CD4-positive, alpha-beta T cell treated with Interleukin-17A for 1 hour (primary cell): ENCODE measurements at places on chromosomes 6 and 20.

GRCh38 chr6:84442208-84442607, 214.8 kb upstream of the CEP162 start:
- DNase-seq: no peak

DNA sequence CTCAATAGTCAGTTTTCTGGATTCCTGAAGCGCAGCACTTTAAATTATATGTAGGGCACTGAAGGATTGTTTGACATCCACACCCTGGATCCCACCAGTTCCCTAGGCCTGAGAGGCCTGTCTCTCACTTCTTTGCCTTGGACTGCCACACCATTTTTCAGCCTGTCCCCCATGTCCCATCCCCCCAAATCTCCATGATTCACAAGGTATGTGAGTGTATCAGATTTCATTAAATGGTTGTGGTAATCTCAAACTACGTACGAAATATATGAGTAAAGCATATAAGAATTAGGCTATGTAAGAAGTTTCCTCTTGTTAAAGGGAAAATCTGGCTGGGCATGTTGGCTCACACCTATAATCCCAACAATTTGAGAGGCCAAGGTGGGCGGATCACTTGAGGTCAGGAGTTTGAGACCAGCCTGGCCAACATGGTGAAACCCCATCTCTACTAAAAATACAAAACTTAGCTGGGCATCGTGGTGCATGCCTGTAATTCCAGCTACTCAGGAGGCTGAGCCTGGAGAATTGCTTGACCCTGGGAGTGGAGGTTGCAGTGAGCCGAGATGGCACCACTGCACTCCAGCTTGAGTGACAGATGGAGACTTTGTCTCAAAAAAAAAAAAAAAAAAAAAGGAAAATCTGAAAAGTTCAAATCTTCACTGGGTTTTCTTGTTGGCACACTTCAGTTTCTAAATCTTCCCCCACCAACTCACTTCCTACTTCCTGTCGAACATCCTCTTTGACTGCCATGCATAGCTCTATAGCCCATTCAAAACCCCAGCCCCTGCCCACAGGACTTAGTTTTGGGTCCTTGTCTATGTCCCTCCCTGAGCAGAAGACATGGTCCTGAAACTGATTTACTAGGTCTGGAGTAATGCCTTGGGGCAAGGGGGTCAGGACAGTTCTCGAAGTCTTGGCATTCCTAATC, 97.3 kb upstream of the SHLD1 start:
- no peak for DNase-seq

DNA sequence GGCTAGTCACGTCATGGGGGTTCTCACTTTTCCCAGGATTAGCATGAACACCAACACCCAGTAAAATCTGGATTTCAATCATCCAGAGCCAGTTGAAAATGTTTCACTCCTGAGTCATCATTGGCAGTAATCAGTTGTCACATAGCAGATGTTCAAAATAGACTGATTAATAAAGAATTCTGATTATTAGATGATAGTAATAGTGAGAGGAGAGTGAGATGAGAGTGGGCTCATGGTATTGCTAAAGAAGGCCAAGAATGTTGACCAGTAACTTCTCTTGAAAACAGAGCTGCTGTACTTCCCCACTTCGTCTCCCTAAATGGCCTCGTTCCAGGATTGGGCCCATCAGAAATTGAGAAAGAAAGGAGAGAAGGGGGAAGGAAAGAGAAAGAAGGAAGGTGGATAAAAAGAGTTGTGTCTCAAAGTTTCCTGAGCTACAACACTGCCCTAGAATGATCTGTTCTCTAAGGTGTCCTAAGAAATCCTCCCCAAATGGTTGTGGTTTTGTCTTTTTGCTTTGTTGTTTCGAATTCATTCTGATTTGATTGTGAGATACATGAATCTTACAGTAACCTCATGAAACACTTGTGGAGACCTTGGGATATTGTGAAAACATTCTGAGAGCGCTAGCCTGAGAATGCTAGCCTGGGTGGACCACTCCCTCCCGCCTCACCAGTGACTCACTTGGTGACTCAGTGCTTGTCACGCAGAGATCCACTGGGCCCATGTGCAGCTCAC, 502.2 kb upstream of the JARID2 start:
- DNase-seq: peak; percentile 47

GRCh38 chr20:18638768-18639167, 50.9 kb downstream of the DTD1 start:
- DNase-seq: no peak

- DNase-seq: no peak
These were observed 14.9 kb upstream of the SEMG1 start for GRCh38 chr20:45191926-45192325.

DNA sequence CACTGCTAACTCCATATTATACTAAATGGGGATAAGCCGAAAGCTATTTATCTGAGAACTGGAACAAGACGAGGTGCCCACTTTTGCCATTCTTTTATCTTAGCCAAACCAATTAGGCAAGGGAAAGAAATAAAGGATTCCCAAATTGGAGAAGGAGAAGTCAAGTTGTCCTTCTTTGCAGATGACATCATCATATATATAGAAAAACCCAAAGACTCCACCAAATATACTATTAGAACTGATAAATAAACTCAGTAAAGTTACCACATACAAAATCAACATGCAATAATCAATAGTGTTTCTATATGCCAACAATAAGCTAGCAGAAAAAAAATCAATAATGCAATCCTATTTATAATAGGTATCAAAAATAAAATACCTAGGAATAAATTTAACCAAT, 570.3 kb upstream of the EPHA7 start:
- no peak for DNase-seq

GRCh38 chr6:46022106-46022948, 6.7 kb upstream of the CLIC5 start:
- no peak for DNase-seq

DNA sequence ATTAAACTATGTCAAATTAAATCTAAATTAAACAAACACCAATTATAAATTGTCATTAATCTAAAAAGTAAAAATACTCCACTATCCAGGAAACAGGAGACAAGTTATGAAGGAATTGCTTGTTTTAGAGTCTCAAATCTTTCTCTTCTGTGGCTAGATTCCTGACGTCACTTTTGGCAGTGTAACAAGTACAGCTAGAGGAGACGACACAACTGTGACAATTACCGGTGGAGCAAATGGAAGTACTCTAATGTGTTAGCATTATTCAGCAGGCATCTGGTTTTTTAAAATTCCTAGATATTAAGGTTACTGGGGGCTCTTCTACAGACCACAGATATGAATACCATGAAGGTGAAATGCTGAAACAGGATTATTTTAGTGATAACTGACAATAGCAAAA, 1042.7 kb downstream of the EPHA7 start:
- no peak for DNase-seq

- DNase-seq: no peak
These were observed 46.2 kb downstream of the HLA-C start for GRCh38 chr6:31225735-31226134.

GRCh38 chr6:119294984-119295383, 54.6 kb downstream of the MAN1A1 start:
- no peak for DNase-seq

DNA sequence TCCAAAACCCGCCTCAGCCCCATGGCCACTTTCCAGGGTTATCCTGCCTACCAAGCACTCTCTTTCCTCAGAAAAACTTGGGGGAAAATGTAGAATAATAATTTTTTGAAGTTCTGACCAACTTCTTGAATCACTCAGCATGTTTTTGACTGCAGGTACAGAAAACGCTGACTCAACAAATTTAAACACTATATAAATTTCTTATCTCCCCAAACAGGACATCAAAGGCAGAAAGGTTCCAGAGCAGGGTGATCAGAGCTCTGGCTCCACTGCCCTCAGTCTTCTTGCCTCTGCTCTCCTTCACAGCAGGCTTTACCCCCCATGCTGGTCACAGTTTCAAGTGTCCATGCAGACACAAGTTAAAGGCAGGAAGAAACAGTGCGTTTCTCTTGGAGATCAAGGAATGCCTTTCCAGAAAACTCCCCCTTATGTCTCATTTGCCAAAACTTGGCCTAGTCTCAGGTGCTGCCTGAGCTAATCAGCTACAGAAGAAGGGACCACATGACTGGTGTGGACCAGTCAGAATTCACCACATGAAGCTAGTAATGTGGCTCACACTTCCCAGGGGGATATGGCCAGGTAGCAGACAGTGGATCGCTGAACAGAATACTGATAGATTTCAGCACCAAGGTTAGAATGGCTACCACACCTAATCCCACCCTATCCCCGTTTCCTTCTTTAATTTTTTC, 24.4 kb upstream of the SLC17A3 start:
- DNase-seq: no peak

GRCh38 chr6:169115632-169116031, 138.0 kb downstream of the THBS2 start:
- no peak for DNase-seq

GRCh38 chr6:143140767-143141166, 80.1 kb downstream of the AIG1 start:
- no peak for DNase-seq

DNA sequence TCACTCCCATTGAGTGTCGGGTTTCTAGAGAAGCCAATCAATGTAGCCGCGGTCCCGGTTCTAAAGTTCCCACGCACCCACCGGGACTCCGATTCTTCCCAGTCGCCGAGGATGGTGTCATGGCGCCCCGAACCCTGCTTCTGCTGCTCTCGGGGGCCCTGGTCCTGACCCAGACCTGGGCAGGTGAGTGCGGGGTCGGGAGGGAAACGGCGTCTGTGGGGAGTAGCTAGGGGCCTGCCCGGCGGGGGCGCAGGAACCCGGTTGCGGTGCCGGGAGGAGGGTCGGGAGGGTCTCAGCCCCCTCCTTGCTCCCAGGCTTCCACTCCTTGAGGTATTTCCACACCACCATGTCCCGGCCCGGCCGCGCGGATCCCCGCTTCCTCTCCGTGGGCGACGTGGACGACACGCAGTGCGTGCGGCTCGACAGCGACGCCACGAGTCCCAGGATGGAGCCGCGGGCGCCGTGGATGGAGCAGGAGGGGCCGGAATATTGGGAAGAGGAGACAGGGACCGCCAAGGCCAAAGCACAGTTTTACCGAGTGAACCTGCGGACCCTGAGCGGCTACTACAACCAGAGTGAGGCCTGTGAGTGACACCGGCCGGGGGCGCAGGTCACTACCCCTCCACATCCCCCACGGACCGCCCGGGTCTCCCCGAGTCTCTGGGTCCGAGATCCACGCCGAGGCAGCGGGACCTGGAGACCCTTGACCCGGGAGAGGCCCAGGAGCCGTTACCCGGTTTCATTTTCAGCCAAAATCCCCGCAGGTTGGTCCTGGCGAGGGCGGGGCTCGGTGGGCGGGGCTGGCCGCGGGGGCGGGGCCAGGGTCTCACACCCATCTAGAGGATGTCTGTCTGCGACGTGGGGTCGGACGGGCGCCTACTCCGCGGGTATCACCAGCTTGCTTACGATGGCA, 35.2 kb upstream of the HLA-G start:
- peak; percentile 87 for DNase-seq

GRCh38 chr6:34317882-34318498, 69.2 kb upstream of the SMIM29 start:
- no peak for DNase-seq

DNA sequence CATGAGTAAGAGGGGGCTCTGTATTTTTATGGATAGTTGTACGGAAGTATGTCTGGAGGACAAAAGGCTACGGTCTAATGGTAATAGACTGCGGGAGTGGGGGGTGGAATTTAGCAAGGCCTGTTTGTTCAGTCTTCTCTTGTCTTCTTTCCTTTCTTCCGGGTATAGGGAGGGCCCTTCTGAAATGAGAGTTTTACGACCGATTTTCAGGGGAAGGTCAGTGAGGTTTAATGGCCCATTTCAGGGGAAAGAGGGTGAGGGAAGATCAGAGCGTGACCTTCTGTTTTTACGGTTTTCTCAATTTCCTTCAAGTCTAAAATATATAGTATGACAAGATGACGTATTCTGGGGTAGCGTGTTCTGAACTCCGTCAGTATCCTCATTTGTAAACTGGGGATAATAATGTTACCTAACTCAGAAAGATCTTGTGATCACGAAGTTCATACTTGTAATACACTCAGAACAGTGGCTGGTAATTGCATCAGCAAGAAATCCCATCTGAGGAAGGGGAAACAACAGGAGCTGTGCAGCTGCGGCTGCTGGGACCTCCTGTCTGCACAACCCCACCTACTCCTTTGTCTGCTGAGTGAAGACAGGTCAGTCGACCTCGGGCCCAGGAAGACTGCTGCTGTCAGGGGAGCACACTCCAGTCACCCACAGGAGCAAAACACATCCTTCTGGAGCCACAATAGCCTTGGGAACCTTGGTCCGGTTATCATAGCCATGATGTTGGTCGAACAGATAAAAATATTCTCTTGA, 90.4 kb downstream of the MAP3K7 start:
- no peak for DNase-seq

GRCh38 chr6:36073587-36073986, 46.0 kb downstream of the MAPK14 start:
- DNase-seq: no peak

DNA sequence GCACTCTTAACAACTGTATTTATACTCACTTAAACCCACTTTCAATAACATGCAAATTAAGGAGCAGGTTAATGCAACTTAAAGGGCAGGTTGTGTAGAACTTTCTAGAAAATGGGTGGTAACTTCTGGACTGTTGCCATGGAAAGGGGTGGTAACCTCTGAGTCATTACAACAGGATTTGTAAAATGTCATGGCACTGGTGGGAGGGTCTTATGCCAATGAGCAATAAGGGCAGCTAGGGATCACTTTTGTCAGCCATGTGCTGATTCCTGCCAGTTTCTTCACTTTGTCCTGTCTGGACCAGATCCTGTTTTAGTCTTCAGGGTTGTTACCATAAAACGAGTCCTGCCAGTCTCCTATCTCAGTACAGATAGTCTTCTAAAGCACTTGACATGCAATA, 560.5 kb upstream of the PTCHD4 start:
- no peak for DNase-seq

DNA sequence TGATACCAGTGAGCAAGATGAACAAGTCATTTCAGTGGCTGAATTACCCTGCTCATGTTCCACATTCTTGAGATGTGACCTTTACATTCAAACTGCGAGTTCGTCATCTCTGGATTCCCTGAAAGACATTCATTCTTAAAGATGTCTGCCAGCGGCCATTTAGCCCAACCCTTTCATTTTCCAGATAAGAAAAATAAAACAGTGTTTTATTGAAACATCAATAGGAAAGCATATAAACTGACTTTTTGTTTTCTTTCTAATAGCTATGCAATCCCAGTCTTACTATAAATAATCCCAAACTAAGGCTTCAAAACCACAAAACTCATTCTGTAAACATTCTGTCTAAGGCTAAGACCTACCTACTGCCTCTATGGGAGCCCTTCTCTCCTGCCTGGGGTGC, 134.0 kb downstream of the SAMD5 start:
- no peak for DNase-seq

DNA sequence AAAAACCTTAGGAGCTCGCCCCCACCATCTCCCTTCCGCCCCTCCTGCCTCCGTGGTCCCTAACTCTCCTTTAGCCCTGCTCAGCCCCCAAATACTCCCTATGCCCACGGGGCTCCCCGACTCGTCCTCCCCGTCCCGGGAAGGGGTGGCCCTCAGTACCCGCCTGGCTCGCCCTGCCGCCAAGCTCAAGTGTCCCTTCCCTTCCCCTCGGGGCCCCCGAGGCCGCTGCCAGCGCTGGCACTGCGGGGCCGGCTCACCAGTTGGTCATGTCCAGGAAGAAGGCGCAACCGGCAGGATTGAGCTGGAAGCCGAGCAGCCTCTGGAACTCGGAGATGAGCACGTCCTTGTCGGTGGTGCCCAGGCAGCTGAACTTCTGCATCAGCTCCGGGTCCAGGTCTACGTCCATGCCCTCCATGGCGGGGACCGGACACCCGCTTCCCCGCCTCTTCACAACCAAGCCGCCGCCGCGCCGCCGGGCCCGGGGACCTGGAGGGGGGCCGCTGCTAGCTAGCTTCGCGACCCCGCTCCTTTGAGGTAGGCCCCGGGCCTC, 303 bp downstream of the ILRUN start:
- DNase-seq: no peak

GRCh38 chr6:73817253-73817652, 121.2 kb downstream of the CD109 start:
- DNase-seq: no peak

GRCh38 chr6:11683871-11684270, 94.7 kb downstream of the ADTRP start:
- DNase-seq: no peak
